ENCODE measurements at places on chromosomes 2 and 18.

GRCh38 chr18:63708650-63709049, 5.9 kb downstream of the SERPINB11 start:
- no peak for DNase-seq

DNA sequence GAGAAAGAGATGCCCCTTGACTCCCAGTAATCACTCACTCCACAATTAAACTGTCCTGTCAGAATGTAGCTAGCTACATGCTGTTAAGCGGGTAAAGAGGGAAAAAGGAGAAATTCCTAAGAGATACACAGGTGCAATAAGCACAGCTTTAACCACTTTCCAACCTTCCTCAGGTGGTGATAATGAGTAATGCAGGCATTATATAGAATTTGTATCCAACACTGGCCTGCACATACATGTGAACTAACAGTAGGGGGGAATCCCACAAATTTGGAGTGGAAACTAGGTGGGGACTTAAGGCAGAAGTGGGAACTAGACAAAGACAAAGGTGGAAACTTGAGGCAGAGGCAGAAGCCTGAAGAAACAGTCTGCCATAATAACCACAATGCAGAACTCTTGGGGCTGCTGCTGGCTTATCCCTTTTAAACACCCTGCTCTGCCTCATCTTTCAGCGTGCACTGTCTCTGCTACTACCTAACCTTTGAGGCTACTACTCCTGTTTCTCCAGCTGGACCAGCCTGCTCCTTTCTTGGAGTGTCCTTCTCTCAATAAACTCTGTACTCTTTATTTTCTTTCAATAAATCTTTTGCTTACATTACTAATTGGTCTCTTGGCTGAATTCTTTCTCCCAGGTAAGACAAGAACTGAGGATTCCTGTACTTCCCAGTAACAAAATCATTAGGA, 259.7 kb downstream of the PDE11A start:
- DNase-seq, result peak; percentile 19

DNA sequence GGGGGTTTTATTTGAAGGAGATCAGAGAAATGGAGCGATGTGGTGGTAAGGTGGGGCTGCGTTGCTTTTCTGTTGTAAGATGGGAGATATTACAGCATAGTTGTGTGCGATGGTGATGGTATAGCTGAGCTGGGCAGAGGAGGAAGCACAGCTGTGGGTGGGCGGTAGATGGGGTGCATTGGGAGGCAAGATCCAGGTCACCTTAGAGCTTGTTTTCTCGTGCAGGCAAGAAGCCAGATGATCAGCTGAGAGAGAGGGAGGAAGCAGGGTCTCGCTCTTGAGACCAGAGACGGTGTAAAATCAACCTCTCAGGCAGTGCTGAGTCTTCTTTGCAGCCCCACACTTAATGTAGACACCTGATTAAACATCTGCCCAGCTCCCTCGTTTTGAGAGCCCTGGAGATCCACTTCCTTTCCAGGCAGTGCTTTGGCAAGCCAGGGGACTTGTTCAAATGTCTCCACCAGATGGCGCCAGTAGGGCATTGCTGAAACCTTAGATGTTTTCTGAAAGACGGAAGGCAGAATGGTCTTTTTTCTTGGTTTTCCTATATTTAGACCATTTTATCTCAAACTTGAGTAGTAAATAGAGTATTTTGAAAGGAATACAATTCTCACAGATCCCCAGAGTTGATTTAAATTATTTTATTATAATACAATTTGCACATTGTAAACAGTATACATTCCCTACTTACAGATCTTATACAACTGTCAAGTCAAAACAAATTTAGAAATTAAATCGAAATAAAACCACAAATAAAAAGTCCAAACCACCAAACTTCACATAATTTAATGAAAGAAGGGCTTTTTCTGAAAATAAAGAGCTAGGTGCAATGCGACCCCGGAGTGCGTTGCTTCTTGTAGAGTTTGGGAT, 21.1 kb upstream of the LYPD6B start:
- DNase-seq, result peak; percentile 74

- DNase-seq, result no peak
These were observed 46.1 kb downstream of the DNMT3A start for GRCh38 chr2:25295621-25296020.

GRCh38 chr2:126634273-126634861, 21.6 kb upstream of the GYPC start:
- peak; percentile 47 for DNase-seq

DNA sequence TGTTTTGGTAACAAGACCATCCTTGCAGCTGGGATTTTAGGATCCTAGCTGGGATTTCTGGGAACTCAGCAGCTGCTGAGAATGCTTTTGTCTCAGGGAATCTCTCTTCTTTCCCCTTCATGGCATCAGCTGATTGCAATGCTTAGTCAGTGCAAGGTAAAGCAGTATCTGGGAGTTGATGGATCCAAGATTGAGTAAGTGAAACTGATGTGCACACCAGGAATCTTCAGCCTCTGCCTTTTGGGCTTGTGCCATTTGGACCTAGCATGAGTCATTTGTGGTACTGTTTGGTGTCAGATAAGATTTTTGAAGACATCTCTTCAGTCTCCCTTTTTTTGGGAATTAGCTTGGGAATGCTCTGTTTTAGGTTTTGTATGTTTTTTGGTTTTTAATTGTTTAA, 363.3 kb upstream of the TFPI start:
- DNase-seq, result no peak

- no peak for DNase-seq
These were observed 85.3 kb upstream of the SULT1C3 start for GRCh38 chr2:108154366-108155061.

DNA sequence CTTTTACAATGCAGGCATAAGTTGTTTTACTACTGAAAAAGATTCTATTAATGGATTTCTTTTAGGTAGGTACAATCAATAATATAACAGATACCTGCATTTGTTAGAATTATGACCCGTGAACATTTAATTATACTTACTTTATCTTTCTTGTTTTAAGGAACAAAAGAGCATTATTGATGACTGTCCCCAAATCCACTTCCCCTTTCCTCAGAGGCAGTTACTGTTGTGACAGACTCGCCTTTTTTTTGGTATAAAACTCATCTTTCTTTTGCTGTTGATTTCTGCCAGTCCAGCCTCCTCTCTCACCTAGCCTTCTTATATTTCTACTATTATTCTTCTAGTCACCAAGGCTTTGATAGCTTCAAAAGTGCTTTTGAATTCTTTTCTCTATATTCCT, 12.1 kb downstream of the ACTR3 start:
- DNase-seq, result no peak

Data from HEK293T (cell line).